HCT116 (cell line): ENCODE measurements at places on chromosomes 11 and 22. TPM values are rescaled to one million over a fixed set of nuclear protein-coding genes. Genes with fewer than 3 reads are reported as not detected.
A peak's percentile ranks its signal among the peaks of the same experiment; 100 is the strongest.

Gene NXPE4
- not detected for total RNA-seq

Gene OR52E2
- not detected for total RNA-seq

Gene CNIH2
- total RNA-seq = 1.3 TPM

Gene ARHGAP20
- total RNA-seq = not detected

- H3K4me1 ChIP-seq = peaks cover 21% of the 10 kb centered on the region
- no peak overlapping the region for H3K27ac ChIP-seq
- no peaks in the 10 kb centered on the region for H3K36me3 ChIP-seq
- H3K27me3 ChIP-seq = no peaks in the 10 kb centered on the region
- DNase-seq = no peak
Measured at GRCh38 chr11:3803726-3804495, 4.4 kb upstream of the PGAP2 start.

DNA sequence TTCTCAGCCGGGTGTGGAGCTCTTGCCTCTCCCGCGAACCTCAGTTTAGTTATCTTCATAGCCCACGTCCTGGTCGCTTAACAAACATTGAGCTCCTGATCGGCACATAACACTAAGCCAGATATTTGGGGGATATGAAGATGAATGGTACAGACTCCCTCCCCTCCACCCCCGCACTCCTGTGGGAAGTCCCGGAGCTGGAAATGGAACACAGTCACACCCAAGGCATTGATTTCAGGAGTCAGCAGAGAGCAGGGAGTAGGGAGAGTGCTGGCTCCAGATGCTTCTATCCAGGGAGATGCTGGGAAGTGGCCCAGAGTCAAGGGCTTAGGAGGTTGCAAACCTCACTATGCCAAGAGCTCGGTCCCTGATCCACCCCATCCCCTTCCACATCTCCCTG lies 26.1 kb upstream of the CABP7 start:
- H3K27ac ChIP-seq = no peak overlapping the region
- no peaks in the 10 kb centered on the region for H3K27me3 ChIP-seq
- no peaks in the 10 kb centered on the region for H3K36me3 ChIP-seq
- no peak overlapping the region for H3K4me3 ChIP-seq

Gene RIBC2
- total RNA-seq = 8.3 TPM

DNA sequence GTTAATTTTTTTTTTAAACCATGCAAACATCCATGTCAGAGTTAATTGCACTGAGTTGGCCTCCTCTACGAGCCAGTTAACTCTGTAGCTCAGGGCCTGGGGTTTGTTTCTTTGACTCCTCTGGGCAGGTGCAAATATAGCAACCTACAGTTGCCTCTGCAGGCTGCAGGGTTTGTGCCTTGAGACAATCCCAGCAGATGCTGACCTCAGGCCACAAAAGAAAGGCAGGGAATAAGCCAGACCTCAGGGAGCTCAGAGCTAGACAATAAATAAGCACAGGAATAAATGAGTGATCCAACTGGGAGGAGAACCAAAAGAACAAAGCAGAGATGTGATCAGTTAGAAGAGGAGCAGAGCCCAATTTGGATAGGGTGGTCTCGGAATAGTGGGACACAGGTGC lies 390.8 kb downstream of the SHANK2 start:
- H3K27ac ChIP-seq = no peak overlapping the region
- no peaks in the 10 kb centered on the region for H3K4me1 ChIP-seq
- no peaks in the 10 kb centered on the region for H3K27me3 ChIP-seq
- no peak overlapping the region for H3K4me3 ChIP-seq
- DNase-seq = no peak
- H3K36me3 ChIP-seq = no peaks in the 10 kb centered on the region

DNA sequence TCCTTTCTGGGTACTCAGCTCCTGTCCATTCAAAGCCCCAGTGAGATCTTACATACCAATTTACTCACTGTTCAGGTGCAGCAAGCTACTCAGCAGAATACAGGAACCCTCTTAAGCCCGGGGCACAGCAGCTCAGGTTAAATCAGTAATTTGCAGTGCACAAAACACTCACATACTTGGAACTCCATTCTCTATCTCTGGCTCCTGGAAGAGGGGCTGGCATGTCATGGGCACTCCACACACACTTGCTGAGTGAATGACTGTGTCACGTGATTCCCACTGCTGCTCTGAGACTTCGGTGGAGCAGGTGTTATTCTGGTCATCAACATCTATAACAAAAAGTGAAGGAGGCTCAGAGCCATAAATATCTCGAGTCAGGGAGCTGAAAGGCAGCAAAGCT lies 157.3 kb upstream of the BDNF start:
- no peak overlapping the region for H3K4me3 ChIP-seq
- no peaks in the 10 kb centered on the region for H3K36me3 ChIP-seq
- DNase-seq = no peak

GRCh38 chr22:37751449-37752188 lies 54.8 kb downstream of the TRIOBP start:
- peaks cover 86% of the 10 kb centered on the region for H3K4me1 ChIP-seq
- H3K4me3 ChIP-seq = peak overlapping the region; percentile 98
- peak overlapping the region; percentile 98 for H3K27ac ChIP-seq
- H3K27me3 ChIP-seq = no peaks in the 10 kb centered on the region
- no peak for DNase-seq

DNA sequence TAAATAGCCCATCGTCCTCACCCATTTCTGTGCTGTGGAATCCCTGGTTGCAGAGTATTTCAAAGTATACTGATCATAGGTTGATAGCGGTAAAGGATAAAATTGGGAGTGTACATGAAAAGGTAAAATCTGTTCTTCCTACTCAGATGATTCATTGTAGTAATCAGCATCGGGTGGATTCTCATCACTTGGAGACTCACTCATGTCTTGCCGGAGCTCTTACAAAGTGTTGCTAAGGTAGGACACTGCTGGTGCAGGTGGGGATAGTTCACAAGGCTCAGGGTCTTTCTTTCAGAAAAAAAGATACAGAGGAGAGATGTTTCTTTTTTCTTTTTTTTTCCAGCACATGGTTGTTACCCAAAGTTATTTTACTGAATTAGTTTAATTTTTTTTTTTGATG lies 84.8 kb downstream of the MTNR1B start:
- no peaks in the 10 kb centered on the region for H3K36me3 ChIP-seq
- H3K4me1 ChIP-seq = peaks cover 12% of the 10 kb centered on the region; the same call in 1 of the 2 replicates
- no peak overlapping the region for H3K4me3 ChIP-seq
- H3K27ac ChIP-seq = no peak overlapping the region
- no peaks in the 10 kb centered on the region for H3K27me3 ChIP-seq

Gene SLC43A1
- 11.8 TPM for total RNA-seq

DNA sequence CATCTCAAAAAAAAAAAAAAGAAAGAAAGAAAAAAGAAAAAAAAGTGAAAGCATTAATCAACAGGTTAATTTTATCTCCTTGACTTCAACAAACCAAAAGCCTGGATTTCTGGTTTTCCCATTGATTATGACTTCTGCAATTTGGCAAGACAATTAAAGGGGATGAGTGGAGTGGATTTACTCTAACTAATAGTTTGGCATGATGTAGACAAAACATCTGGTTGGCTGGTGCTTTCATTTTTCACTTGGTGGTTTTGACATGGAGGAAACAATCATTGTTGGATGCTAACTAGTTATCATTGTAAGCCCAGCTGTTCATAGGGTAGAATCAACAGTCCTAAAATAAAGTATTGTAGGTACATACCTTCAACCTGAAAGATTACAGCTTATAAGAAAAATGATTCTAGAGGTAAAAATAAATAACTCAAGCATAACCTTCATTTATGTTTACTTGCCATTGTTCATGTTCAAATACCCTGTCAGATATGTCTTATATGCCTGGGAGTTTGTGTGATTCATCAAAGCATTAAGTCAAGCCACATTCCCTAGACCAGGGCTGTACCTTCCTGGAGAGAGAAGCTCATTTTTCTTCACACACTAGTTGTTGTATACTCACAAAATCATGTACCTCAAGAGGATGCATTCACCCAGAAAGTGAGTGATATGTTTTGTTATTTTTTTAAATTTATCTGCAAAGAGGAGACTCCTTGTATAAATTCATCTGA lies 15.1 kb downstream of the FIBIN start:
- H3K4me1 ChIP-seq = no peaks in the 10 kb centered on the region
- no peak overlapping the region for H3K27ac ChIP-seq
- H3K36me3 ChIP-seq = no peaks in the 10 kb centered on the region
- no peak for DNase-seq
- no peaks in the 10 kb centered on the region for H3K27me3 ChIP-seq
- H3K4me3 ChIP-seq = no peak overlapping the region

Gene MPPED2
- not detected for total RNA-seq

Gene TCN2
- total RNA-seq = 2.2 TPM

- H3K27me3 ChIP-seq = no peaks in the 10 kb centered on the region
- H3K27ac ChIP-seq = no peak overlapping the region
- H3K4me1 ChIP-seq = no peaks in the 10 kb centered on the region
- DNase-seq = no peak
Measured at GRCh38 chr11:31764261-31764660, 46.9 kb downstream of the PAX6 start.

Gene FUT4
- 5.7 TPM for total RNA-seq

DNA sequence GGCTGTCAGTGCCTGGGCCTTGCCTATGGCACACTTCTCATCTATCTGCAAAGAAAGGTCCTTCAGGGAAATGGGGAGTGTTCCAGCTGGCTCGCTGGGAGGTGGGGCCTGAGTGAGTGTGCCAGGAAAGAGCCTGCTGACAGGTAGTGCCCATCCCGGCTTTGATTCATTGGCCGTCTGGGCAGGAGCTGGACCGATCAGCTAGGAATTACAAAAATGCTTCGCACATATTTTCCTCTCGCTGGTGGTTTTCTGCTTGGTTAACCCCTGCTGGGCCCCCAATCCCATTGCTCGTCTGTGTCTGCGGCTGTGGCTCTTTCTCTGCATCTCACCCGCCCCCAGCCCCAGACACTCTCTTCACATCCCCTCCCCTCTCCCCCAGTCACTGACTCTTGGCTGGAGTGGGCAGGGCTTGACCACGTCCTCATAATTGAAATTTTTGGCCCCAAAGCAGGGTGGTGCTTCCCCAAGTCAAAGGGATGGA lies 10.8 kb downstream of the LIF start:
- DNase-seq = no peak
- no peaks in the 10 kb centered on the region for H3K27me3 ChIP-seq
- H3K4me3 ChIP-seq = peak overlapping the region; percentile 30
- peak overlapping the region; percentile 53 for H3K27ac ChIP-seq

GRCh38 chr22:42983470-42983869 lies 31.5 kb downstream of the PACSIN2 start:
- no peak for DNase-seq
- no peaks in the 10 kb centered on the region for H3K36me3 ChIP-seq
- H3K4me3 ChIP-seq = no peak overlapping the region
- H3K27ac ChIP-seq = no peak overlapping the region

Gene CASP1
- not detected for total RNA-seq
